ENCODE measurements at places on chromosomes 1 and 21.

DNA sequence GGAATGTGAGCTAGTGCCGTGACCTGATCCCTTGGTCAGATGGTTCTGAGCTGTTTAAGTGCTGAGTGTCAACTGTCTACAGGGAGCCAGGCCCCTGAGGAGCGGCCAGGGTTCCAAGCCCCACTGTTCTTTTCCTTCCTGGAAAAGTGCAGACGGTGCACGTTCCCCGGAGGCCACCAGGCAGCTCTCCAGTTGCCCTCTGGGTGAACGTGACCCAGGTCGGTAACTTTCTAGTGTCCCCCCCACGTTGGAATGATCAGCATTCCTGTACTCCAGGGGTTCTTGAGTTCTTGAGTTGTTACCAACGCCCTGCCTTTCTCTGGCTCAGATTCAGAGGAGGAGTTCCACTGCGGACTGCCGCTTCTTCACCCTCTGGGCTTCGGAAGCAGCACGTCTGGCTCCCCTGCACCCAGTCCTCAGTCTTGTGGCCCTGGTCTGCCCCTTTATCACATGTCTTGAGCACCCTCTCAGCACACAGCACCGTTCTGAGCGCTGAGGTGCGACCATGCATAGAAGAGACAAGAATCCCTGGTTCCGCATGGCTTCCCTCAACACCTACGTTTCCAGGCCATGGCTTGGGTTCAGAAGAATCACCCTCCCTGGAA, 131.5 kb downstream of the DHRS3 start:
- no peak for DNase-seq

DNA sequence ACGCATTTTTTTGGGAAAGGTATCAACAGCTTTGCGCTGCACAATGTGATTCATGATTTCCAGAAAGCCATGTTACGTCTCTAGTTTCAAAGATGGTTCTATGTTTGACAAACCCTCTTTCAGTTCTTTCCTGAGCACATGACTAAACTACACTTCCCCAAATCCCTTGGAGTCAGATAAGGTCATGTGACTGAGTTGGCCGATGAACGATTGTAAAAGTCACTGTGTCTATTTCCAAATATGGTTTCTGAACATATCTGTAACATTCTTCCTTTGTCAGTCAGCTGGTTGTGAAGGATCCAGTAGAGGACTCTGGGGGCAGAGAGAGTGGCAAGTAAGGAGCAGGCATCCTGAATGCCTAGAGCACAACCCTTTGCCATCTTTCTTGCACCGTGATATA, 35.4 kb downstream of the TMPRSS15 start:
- no peak for DNase-seq

DNA sequence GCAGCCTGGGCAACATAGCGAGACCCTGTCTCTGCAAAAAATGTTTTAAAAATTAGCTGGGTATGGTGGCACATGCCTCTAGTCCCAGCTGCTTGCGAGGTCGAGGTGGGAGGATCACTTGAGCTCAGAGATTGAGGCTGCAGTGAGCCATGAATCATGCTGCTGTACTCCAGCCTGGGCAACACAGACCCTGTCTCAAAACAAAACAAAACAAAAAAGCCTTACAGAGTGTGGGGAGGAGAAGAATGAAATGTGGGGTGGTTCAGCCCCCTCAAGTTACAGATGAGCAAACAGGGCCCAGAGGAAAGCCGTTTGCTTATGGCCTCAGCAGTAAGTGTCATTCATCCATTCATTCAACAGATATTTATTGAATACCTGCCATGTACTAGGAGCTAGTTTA, 40.7 kb downstream of the RPS6KA1 start:
- no peak for DNase-seq

- DNase-seq, result no peak
Measured at GRCh38 chr1:210440081-210440480, 111.4 kb downstream of the HHAT start.

DNA sequence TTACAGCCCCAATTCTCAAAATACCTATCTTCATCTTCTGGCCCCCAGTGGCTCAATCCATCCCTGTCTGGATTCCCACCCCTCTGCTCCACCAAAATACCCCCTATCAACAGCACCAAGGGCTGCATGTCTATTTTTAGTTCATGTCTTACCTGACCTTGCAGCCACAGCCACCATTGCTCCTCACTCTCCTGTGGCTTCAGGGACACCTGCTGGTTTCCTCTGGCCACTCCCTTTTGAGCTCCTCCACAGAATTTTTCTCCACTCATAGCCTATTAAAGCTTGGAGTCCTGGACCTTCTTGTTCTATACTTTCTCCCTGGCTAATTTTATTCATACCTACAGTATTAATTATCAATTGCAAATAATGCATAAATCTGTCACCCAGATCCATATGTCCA, 125.3 kb upstream of the NGF start:
- DNase-seq, result no peak

DNA sequence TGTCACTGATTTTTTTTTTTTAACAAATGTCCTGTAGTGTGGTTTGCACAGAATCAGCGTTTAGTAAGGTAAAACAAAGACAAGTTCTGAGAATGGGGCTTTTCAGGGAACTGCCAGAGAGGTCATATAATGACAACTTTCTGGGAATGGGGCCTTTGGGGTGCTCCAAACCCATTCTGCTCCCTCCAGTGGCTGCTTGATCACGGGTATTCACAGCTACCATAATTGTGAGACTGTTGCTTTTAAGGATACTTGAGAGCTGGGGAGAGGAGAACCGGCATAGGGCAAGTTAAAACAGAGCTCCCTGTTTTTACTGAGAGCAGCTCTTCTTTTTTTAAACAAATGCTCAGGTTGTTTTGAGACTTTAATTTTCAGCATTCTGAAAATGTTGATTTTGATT, 48.2 kb downstream of the CYP2J2 start:
- no peak for DNase-seq

- DNase-seq, result no peak
Measured at GRCh38 chr1:187873126-187873525, 1044.4 kb downstream of the PLA2G4A start.

DNA sequence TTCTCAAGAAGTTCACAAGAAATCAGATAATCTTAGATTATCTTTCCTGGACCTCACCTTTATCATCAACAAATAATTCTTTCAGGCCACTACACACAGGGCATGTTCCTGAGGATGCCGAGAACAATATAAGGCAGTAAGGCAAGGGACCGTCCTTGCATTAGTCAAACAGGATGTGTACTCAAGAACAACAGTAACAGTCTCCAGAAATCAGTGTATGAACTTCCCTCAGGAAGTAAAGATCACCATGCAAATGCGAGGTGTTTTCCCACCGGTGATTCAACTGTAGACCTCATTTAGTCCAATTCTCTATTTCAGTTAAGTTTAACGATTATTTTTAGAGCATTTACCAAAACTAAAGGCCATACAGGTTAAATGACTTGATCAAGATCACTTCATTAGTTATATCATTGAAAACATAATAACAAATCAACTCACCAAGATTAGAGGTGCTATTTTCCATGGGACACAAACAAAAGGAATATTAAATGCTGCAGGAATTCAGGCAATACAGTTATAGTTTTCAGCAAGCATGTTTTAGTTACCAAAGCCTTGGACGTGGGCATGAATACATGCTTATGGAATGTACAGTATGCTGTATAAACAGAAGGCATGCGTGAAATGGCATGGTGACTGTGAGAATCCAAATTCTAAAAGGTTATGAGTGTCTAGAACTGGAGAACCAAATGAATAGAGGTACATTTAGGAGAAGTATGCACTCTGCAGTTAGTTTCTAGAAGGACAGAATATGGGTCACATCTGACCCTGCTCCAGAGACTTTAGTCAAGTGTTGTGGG, 145.2 kb downstream of the TNR start:
- DNase-seq, result no peak

- no peak for DNase-seq
Measured at GRCh38 chr21:38310646-38311485, 54.1 kb downstream of the KCNJ15 start.

GRCh38 chr1:7781923-7782495, 2.1 kb upstream of the PER3 start:
- no peak for DNase-seq

GRCh38 chr1:220689666-220690065, 497 bp upstream of the C1orf115 start:
- DNase-seq, result no peak

DNA sequence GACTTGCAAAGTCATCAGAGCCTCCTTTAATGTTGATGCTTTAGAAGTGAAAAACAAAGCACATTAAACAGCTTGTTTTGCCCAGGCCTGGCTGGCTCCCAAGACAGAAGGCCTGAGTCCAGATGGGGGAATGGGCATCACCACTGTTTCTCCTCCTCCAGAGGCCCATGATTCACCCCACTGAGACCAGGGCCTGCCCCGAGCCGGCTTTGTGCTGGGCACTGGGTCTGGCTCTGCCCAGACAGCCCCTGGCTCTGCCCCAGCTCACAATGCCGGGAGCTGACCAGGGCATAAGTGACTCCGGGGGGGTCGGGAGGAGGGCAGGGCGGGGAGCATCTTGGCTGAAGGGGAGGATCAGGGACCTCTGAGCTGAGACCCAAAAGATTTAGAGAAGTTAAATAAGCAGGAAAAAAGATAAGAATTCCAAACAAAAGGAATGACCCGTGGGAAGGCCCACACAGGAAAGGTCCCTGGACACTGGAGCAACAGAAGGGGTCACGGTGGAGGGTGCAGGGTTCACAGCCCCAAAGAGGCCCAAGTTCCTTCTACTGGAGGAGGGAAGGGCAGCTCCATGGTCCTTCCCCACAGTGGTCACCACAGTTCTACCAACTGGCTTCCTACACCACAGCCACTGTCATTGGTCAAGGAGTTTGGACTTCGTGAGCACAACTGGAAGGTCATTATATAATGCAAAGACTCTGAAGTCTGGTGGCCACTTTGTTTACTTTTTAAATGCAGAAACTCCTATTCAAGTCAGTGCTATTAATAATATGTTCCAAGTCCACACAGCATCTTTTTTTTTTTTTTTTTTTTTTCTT, 5.5 kb downstream of the C2CD2 start:
- peak; percentile 81 for DNase-seq

DNA sequence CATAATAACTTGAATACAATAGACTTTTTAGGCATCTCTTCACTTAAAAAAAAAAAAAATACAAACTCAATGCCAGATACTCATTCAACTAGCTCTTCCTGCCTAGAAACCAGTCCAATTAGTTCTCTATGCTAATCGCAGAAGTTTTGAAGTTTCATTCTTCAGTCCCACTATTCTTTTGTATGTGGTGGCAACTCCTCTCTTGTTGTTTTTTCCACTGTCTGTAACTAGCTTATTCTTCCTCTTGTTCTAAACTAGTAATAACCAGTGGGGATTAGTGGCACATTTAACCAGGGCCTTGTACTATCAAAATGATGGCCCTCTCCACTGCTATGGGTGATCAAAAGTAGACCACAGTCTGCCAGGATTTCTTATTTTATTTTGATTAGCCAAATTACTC, 52.5 kb downstream of the SELENOF start:
- no peak for DNase-seq

DNA sequence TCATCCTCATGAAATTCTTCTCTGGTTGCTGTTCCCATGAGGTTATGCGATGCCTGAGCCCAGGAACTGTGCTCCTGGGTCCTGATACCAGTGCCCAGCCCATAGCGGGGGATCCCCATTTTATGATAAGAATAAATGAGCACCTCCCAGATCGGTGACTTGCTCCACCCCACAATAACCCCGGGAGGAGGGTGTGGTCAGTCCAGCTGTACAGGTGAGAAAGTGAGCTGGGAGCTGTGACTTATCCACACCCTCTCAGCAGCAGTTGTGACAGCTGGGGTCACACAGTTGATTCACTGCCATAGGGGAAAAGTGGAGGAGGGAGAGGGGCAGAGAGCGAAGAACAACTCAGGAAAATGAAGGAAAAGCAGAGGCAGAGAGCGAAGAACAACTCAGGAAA, 33.4 kb downstream of the OR2G3 start:
- no peak for DNase-seq

DNA sequence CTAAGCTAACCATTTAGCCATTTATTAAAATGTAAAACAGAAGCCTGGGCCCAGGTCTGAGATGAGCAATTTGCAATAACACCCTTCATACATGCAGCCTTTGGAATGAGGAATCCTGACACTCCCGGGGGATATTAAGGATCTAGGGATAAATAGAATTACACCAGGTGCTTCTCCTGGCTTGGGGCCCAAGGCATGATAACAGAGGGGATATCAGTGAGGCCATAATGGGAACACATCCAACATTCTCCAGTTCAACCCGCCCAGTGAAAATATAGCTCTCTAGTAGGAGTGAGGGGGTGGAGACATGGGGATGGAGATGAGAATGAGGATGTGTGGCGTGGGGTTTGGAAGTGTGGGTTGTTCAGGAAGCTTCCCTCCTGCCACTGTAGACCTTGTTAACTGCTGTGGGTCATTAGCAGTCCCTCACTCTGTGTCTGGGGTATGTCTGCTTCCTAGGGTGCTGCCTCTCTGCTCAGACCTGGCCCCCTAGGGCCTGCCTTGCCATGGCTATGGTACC, 57.9 kb upstream of the KANK4 start:
- DNase-seq, result no peak

DNA sequence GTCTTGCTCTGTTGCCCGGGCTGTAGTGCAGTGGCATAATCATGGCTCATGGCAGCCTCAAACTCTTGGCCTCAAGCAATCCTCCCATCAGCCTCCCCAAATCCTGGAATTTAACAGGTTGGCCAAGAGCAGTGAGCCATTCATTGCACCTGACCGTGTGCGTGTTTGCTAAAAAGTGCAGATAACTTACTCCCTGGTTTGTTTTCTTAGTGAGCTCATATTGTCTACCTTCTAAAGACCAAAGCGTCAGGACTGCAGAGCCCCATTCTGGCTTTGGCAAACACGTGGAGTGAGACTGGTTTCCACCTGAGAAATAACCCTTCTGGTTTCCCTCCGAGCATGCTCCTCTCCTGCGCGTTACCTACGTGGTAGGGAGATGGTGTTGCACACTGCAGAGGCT, 32.2 kb upstream of the CA6 start:
- no peak for DNase-seq

DNA sequence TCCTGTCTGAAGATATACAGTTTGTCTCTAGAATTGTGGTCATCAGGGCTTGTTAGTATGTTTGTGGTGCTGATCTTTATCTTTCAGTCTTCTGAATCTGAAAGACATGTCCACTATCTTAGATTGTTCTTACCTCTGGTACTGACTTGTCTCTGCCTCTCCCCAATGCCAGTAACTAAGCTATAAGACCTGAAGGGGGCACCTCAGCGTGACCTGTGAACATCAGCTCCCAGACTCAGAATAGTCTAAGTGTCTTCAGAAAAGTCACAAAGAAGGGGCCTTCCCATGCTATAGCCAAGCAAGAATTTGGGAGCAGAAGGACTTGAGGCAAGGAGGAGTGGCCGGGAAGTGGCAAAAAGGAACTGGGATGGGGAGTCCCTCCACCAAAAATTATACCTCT, 178.1 kb downstream of the NTNG1 start:
- no peak for DNase-seq

GRCh38 chr1:238961790-238962189, 424.6 kb upstream of the CHRM3 start:
- no peak for DNase-seq

Data from hypothalamus (tissue), 51 donors.